Melanocyte of skin (primary cell): ENCODE measurements at places on chromosomes 2 and 18. TPM values are rescaled to one million over a fixed set of nuclear protein-coding genes. Genes with fewer than 3 reads are reported as not detected.

The SLC9A2 gene
- total RNA-seq = not detected in 2 replicates

The ASIC4 gene
- total RNA-seq = not detected in 2 replicates

The STARD6 gene
- total RNA-seq = 0.36 TPM in 1 of 2 replicates, not detected in the other

The C1QL2 gene
- not detected in 2 replicates for total RNA-seq

The TTN gene
- under 0.01 TPM in 2 replicates for total RNA-seq

The KCNK3 gene
- 0.33 TPM in 1 of 2 replicates, not detected in the other for total RNA-seq

The TANC1 gene
- 50.2 and 64.0 TPM in 2 replicates for total RNA-seq

The DYNAP gene
- total RNA-seq = not detected in 2 replicates

The MYL1 gene
- total RNA-seq = not detected in 2 replicates

The ZNF396 gene
- total RNA-seq = 1.1 and 2.1 TPM in 2 replicates

The HMSD gene
- total RNA-seq = under 0.01 and 0.33 TPM in 2 replicates

The FAM237A gene
- not detected in 2 replicates for total RNA-seq

The TUBA3E gene
- total RNA-seq = not detected in 2 replicates

The CTAGE1 gene
- not detected in 2 replicates for total RNA-seq

The DUSP19 gene
- total RNA-seq = 3.8 and 4.7 TPM in 2 replicates

The COL4A4 gene
- total RNA-seq = under 0.01 TPM in 1 of 2 replicates, not detected in the other

The CYS1 gene
- total RNA-seq = 0.34 and 1.5 TPM in 2 replicates

The SERPINB11 gene
- total RNA-seq = not detected in 2 replicates

The SPATA3 gene
- total RNA-seq = not detected in 2 replicates

The ALLC gene
- not detected in 2 replicates for total RNA-seq

The LRRC30 gene
- total RNA-seq = not detected in 2 replicates

The DAPL1 gene
- total RNA-seq = 11.7 and 20.0 TPM in 2 replicates

The GAD1 gene
- 1.1 TPM in 1 of 2 replicates, not detected in the other for total RNA-seq

The YES1 gene
- total RNA-seq = 77.6 and 99.0 TPM in 2 replicates

The CMPK2 gene
- 34.2 and 196 TPM in 2 replicates for total RNA-seq

The DUSP2 gene
- total RNA-seq = 1.0 and 2.2 TPM in 2 replicates

The CGREF1 gene
- 6.2 and 10.9 TPM in 2 replicates for total RNA-seq

The CCBE1 gene
- total RNA-seq = under 0.01 TPM in 1 of 2 replicates, not detected in the other

The RBM44 gene
- 0.34 and 0.36 TPM in 2 replicates for total RNA-seq

The RNMT gene
- total RNA-seq = 22.4 and 38.9 TPM in 2 replicates

The DLX2 gene
- total RNA-seq = under 0.01 TPM in 1 of 2 replicates, not detected in the other

The PDCD1 gene
- total RNA-seq = not detected in 2 replicates

The TXNDC2 gene
- not detected in 2 replicates for total RNA-seq

The DNAJB2 gene
- 25.3 and 26.5 TPM in 2 replicates for total RNA-seq

The VWC2L gene
- not detected in 2 replicates for total RNA-seq

The DUSP28 gene
- 4.4 and 5.5 TPM in 2 replicates for total RNA-seq
